Colonic mucosa (tissue), 4 donors: ENCODE measurements at places on chromosomes 3 and 15.
A peak's percentile ranks its signal among the peaks of the same experiment; 100 is the strongest.

GRCh38 chr3:186691676-186692075 lies 25.5 kb upstream of the KNG1 start:
- no peak overlapping the region for H3K4me3 ChIP-seq
- H3K27ac ChIP-seq, result no peak overlapping the region
- no peaks in the 10 kb centered on the region for H3K4me1 ChIP-seq
- H3K27me3 ChIP-seq, result no peaks in the 10 kb centered on the region
- DNase-seq, result no peak
- no peaks in the 10 kb centered on the region for H3K36me3 ChIP-seq

- peak overlapping the region; percentile 1 for H3K27ac ChIP-seq
- H3K27me3 ChIP-seq, result no peaks in the 10 kb centered on the region
- no peaks in the 10 kb centered on the region for H3K36me3 ChIP-seq
Observed at GRCh38 chr3:99852851-99853250, 35.2 kb downstream of the CMSS1 start.

- no peak overlapping the region for H3K4me3 ChIP-seq
- H3K4me1 ChIP-seq, result no peaks in the 10 kb centered on the region
- H3K27ac ChIP-seq, result no peak overlapping the region
Observed at GRCh38 chr15:52331490-52332240, 36.1 kb upstream of the MYO5C start.

DNA sequence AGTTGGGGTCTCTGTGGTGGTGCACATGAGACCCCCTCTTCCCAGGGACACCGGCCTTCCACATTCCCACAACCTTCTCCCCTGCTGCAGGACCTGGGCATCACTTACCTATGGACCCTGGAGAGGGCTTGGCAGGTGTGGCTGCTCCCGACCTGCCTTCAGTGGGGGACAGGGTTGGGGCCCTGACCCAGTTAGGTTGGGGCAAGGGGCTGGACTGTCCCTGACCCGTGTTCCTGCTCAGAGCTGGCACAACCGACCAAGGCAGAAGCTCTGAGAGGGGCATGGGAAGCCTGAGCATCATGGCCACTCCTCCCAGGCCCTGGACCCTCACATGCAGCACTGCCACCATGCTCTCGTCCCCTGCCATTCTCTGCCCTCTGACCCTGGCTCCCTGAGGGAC lies 6.1 kb downstream of the NBEAL2 start:
- peaks cover 16% of the 10 kb centered on the region for H3K4me1 ChIP-seq
- H3K27me3 ChIP-seq, result no peaks in the 10 kb centered on the region
- DNase-seq, result no peak
- H3K4me3 ChIP-seq, result no peak overlapping the region

DNA sequence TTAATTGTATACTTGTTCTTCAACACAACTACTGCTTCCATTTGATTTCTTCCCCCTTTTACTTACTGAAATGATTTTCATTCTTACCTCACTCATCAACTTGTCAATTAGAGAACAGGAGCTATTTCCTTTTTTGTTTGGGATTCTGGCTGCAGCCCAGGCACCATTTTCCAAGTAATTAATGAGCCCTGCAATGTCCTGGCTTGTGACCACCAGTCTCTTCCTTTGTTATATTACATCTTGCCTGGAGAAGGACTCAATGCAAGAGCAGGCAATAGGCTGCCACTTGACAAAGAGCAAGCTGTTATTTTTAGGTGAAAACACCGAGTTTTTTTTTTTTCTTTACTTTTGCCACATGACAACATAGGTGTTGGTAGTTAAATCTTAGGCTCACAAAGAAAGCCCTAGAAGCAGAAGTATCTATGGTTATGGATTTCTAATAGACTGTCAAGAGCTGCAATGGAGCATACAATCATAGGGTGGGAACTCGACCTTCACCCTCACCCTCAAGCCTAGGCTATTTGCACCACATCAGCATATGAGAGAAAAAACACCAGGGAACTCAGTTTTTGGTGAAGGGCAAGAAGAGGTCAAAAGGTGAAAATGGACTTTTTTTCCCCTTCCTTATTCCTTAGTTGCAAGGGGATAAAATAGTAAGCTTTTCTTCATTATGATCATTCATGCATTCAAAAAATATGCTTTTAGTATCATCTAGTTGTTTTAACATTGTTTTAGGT lies 114.9 kb downstream of the TNIK start:
- H3K4me3 ChIP-seq, result no peak overlapping the region
- no peaks in the 10 kb centered on the region for H3K27me3 ChIP-seq
- H3K4me1 ChIP-seq, result peaks cover 12% of the 10 kb centered on the region
- DNase-seq, result no peak
- H3K27ac ChIP-seq, result no peak overlapping the region

- H3K4me3 ChIP-seq, result no peak overlapping the region
- no peak overlapping the region for H3K27ac ChIP-seq
- no peak for DNase-seq
- no peaks in the 10 kb centered on the region for H3K27me3 ChIP-seq
Observed at GRCh38 chr3:186530415-186530814, 13.8 kb downstream of the CRYGS start.

DNA sequence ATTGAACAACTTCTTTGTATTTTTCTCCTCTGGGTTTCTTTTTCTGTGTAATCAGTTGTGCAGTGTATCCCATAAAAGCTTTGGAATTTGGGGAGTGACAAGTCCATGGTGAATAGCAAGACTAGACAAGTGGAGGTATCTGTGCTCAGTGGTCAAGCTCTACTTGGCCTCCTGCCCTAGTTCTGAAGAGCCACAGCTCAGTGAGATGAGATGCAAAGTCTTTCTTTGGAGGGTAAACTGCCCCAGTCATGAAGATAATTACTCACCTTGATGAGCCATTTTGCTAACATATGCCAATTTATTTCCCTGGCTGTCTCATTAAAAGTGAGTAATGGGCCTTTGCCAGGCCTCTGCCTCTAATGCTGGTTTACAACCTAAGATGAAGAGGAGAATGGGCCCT lies 271.2 kb upstream of the TRIM42 start:
- no peaks in the 10 kb centered on the region for H3K4me1 ChIP-seq
- no peak for DNase-seq
- no peak overlapping the region for H3K4me3 ChIP-seq
- H3K36me3 ChIP-seq, result no peaks in the 10 kb centered on the region
- no peak overlapping the region for H3K27ac ChIP-seq
- no peaks in the 10 kb centered on the region for H3K27me3 ChIP-seq

GRCh38 chr3:81743096-81744025 lies 18.1 kb downstream of the GBE1 start:
- no peak overlapping the region for H3K4me3 ChIP-seq
- peak overlapping the region; percentile 40 for H3K27ac ChIP-seq
- H3K4me1 ChIP-seq, result no peaks in the 10 kb centered on the region
- peak; percentile 31 for DNase-seq

DNA sequence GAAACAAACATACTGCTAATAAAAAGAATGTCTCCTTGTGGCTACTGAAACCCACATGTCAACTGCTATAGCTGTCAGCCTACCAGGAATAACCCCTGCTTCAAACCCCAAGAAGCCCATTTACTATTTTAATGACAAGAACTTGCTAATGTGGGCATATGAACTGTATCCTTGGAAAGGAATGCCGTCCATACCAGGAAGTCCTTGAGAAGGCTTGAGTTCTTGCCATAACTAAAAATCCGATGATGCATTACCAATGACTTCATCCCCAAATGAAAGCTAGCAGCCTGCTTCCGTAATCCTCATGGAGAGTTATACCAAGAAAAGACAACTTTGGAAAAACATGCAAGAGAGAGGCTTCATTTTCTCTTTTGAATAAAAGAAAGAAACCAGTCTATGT lies 34.8 kb downstream of the MINDY4B start:
- H3K36me3 ChIP-seq, result no peaks in the 10 kb centered on the region
- H3K4me3 ChIP-seq, result no peak overlapping the region
- H3K27me3 ChIP-seq, result no peaks in the 10 kb centered on the region

GRCh38 chr3:153166206-153166605 lies 4.2 kb downstream of the RAP2B start:
- peaks cover 3% of the 10 kb centered on the region for H3K4me1 ChIP-seq
- no peaks in the 10 kb centered on the region for H3K27me3 ChIP-seq
- H3K4me3 ChIP-seq, result no peak overlapping the region
- no peak overlapping the region for H3K27ac ChIP-seq
- no peaks in the 10 kb centered on the region for H3K36me3 ChIP-seq
- DNase-seq, result no peak

DNA sequence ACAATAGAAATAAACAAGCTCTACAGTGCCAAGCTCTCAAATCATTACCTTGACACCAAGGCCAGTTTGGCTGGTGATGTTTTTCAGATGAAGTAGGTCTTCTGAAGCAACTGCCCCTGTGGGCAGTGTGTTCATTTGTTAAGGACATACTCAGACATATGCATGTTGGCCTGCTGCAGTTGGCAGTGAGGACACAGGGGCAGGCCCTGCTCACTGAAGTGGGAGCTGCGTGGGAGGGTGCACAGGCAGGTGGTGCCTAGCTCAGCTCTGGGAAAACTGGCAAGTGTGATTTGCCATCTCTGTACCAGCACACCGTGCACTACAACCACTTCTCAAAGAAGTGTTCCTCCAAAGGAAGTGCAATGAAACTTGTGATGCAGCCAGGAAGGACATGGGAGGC lies 28.5 kb upstream of the SNRK start:
- no peaks in the 10 kb centered on the region for H3K27me3 ChIP-seq
- H3K4me3 ChIP-seq, result no peak overlapping the region
- DNase-seq, result no peak
- H3K36me3 ChIP-seq, result no peaks in the 10 kb centered on the region

DNA sequence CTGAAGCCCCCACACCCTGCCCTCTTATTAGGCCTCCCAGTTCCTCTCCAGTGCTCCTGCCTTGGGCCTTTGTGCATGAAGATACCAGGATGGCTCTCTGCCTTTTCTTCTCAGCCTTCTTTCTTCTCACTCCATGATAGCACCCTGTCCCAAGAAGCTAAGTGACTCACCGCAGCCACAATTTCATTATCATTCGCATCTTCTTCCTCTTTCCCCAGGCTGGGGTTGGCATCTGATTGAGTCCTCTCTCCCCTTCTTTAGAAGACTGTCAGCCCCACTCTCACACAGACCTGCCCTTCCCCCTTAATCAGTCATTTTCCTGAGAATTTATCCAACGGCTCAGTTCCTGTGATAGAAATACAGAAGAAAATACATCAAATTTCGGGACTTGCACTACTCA lies 102.0 kb downstream of the STAC start:
- no peaks in the 10 kb centered on the region for H3K36me3 ChIP-seq
- no peak overlapping the region for H3K27ac ChIP-seq
- H3K4me1 ChIP-seq, result no peaks in the 10 kb centered on the region
- DNase-seq, result no peak

- DNase-seq, result no peak
- no peaks in the 10 kb centered on the region for H3K36me3 ChIP-seq
- no peak overlapping the region for H3K4me3 ChIP-seq
- H3K4me1 ChIP-seq, result no peaks in the 10 kb centered on the region
- no peak overlapping the region for H3K27ac ChIP-seq
- H3K27me3 ChIP-seq, result no peaks in the 10 kb centered on the region
Observed at GRCh38 chr3:137471130-137471529, 293.0 kb upstream of the SOX14 start.

DNA sequence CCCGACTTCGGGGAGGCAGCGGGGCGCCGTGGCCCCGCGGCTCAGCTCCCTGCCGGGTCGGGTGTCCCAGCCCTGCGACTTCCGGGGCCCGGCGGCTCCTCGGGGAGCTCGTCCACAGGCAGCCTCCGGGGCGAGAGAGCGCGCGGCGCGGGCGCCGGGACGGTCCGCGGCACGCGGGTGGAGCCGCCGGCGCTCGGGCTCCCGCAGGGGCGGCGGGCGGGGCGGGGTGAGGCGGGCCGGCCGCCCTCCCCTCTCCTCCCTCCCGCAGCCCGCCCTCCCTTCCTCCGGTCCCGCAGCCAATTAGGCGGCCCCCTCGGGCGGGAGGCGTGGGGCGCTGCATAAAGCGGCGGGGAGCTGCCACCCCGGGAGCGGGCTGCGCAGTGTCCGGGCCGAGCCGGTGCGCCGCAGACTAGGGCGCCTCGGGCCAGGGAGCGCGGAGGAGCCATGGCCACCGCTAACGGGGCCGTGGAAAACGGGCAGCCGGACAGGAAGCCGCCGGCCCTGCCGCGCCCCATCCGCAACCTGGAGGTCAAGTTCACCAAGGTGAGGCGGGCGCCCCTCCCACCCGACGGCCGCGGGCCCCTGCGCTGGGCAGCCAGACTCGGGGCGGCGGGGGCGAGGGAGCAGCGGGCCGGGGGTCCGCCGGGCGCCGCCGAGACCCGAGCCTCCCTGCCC lies at the start of gene ALDH1A3:
Gene ALDH1A3, plus strand, starts transcription at position 368 of the 675 bp plus-strand sequence. Its CDS starts 77 bp downstream, at position 445.
- DNase-seq, result no peak
- H3K4me1 ChIP-seq, result no peaks in the 10 kb centered on the region
- H3K4me3 ChIP-seq, result peak within 1 kb of the TSS; percentile 42
- peaks cover 31% of the 10 kb centered on the region for H3K27me3 ChIP-seq

DNA sequence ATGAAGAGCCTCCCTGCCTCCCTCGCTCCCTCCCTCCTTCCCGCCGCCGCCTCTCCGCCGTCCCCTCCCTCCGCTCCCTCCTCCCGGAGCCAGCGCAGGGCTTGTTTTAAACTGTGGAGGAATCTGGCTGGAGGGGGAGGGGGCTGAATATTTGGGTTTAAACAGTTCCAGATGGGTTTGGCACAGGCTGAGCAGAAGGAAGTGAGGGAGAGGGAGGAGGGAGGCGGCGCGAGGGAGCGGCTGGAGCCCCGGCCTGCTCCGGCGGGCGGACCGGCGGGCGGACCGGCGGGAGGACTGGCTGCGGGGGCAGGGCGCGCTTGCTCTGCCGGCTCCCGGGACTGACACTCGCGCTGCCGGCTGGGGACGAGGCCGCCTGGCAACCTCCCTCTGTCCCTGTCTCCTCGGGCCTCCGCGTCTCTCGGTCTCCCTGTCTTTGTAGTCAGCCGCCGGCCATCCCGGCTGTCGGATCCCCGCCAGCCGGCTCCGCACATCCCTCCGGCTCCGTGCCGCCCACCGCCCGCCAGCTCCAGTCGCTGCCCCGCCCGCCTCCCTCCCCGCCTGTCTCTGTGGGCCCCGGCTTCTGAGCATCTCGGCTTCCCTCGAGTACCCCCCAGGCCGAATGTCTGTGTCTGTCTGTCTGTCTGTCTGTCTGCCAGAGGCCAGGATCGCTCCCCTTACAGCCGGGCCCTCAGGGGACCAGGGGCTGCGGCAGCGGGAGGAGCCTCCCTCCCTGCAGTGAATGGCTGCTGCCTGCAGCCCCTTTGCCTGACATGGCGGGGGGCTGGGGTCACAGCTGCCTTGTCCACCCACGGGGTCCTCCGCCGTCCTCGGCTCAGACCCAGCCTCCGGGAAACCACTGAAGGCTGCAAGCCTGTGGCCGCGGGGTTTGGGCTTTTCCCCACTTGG lies 7.6 kb downstream of the EPHB3 start:
- peak; percentile 84 for DNase-seq
- H3K27me3 ChIP-seq, result no peaks in the 10 kb centered on the region
- H3K4me3 ChIP-seq, result peak overlapping the region; percentile 46
